ENCODE measurements at places on chromosomes 12 and 14.
A peak's percentile ranks its signal among the peaks of the same experiment; 100 is the strongest.

- no peak for DNase-seq
Measured at GRCh38 chr14:32329146-32329545, at the start of gene AKAP6. Gene AKAP6 (plus strand): TSS chr14:32329298. CDS start chr14:32433494, 104,196 bp downstream.

DNA sequence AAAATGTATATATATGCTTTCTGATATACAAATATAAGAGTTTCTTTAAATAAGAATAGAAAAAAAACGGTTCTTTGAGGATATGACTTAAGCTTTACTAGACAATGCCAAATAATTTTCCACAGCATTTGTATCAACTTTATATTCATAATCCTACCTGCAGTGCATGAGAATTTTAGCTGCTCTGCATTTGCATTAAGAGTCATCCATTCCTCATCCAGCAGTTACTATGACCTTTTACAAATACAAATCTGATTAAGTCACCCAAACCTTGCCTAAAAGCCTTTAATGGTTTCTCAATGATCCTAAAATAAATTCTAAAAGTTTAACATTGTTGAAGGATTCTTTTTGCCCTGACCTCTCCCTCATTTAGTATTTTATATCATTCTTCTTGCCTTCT, 116.5 kb downstream of the MGAT4C start:
- DNase-seq = no peak

GRCh38 chr14:72605096-72605920, 288.6 kb downstream of the DPF3 start:
- DNase-seq = no peak

DNA sequence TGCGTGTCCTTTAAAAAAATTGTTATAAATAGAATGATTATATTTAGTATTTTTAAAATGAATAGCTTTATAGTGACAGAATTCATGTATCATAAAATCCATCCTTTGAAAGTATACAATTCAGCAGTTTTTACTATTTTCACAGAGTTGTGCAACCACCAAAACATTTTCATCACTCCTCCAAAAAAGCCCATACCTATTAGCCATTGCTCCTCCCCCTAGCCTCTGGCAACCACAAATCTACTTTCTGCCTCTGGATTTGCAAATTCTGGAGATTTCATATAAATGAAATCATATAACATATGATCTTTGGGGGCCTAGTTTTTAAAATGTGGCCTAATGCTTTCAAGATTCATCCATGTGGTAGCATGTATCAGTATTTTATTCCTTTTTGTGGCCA, 117.9 kb upstream of the MED13L start:
- peak; percentile 44 for DNase-seq

GRCh38 chr12:67940780-67941243, 48.4 kb upstream of the IFNG-AS1 start:
- no peak for DNase-seq

DNA sequence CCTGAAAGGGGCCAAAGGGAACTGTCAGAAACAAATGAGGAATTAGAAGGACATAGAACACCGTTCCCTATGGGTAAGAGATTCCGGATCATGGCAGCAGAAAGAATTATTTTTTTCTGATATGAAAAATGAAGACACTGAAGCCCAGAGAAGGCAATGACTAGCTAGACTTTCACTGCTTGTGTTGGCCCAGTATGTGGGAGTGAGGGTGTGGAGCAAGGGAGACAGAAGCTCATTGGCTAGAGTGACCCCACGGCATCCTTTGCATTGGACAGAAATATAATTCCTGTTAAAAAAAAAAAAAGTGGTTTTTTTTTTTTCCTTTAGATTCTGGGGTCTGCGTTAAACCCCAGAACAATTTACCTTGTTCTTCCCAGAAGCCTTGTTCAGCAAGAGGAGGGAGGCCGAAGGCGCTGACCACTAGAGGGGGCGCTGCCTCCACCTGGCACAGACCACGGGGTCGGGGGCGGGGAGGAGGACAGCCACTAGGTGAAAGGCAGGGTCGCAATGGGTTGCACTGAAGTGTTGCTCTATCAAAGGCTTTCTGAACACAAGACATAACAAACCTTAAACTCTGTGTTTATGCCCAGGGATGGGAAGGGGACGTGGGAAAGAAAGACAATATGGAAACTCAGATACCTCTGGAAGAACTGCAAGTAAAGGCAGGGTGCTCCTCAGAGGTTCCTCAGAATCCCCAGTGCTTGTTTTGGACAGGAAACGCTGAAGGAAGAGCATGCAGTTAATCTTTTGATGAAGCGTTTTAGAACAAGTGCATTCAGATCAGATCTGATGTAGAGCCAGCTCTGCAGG, 156.8 kb downstream of the KCNA5 start:
- peak; percentile 54 for DNase-seq

DNA sequence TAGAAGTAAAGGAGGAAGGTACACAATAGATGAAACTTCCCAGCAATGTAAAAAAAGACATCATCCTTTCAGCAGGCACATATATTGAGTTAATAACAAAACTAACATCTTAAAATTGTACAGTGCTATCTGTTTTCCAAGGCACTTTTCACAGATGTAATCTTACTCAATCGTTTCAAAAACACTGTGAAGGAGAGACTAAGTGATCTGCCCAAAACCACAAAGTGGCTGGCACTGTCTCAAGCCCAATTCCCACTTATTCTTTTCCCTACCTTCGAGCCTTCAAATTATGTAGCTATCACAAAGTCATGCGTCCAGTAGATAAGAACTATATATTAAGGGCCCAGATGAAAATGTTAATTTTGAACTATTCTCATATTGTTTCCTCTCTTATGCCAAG, 193.6 kb upstream of the RASSF8 start:
- no peak for DNase-seq

- DNase-seq = no peak
Measured at GRCh38 chr12:95318071-95318545, 100.5 kb downstream of the VEZT start.

- no peak for DNase-seq
Measured at GRCh38 chr14:55347040-55347439, 64.6 kb downstream of the ATG14 start.

DNA sequence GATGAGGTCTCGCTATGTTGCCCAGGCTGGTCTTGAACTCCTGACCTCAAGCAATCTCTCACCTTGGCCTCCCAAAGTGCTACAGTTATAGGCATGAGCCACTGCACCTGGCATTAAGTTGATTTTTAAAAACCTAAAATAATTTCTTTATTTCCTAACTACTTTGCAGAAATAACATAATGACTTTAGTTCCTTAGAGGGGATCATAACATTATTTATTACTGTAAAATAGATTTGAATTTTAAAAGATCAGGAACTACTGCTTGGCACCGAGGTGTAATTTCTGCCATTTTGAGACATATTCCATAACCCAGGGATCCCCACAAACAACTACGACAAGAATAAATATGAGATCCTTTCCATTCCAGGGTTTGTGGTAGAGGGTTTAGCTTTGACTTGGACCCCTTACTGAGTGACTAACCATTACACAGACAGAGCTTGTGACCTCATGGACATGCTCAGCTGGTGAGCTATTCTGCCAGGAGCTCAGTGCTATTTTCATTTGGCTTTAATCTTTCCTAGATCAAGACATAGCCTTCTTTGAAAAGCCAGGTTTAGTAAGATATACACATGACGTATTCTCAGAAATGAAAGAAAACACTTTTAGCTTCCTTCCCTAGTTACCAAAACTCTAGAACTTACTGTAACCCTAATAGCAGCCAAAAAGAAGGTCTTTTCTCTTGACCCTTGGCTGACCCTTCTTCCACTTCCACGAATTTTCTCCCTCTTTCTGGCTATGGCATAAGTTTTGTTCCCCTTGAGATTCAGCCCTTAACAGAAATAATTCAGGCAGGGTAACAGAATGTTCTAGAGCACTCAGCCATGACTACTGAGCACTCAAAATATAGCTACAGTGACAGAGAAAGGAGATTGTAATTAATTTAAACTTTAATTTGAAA, 75.1 kb upstream of the NUDT4 start:
- DNase-seq = no peak

DNA sequence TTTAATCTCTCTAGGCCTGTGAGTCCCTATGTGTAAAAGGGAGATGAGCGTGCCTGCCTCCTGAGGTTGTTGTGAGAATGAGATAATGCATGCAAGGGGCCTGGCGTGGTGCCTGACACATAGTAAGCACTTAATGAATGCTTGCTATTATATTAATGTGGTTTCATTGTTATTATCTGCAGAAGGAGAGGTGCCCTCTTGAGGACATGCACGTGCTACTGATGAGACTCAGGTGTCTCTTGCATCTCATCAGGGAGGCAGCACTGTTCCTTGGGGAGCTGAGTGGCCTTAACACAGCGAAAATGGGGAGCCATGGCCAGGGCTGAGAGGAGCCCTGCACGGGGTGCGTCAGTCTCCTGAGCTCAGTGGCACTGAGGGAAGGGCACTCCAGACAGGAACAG, 29.9 kb upstream of the BCDIN3D start:
- DNase-seq = no peak

DNA sequence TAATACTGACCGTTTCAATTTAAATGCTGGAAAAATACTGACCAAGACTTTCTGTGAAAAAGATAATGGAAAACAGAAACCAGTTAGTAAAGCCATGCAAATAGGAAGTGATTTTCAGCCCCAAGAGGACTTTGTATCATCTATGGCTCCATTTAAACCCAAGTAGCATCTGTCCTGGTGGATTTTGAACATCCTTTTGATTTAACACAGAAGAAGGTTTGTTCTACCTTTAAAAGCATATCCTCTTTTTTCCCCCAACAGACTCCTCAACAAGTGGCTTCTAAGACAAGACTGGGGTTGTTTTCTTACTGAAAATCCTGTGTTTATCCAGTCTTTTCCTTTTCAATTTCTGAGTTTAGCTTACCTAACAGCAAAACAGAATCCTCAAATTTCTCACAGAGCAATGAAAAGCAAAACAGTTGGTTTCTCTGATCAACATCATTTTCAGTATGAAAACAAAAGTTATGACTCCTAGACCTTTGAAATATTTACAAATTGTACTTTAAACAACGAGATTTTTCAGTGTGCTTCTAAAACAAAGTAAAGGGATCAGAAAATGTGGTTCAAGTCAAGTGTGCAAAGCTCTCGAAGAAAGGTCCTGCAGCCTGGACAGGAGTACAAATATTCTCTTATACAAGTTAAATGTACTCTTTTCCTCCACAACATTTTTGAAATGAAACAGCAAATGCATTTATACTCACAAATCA, 2.9 kb downstream of the PHLDA1 start:
- DNase-seq = no peak

DNA sequence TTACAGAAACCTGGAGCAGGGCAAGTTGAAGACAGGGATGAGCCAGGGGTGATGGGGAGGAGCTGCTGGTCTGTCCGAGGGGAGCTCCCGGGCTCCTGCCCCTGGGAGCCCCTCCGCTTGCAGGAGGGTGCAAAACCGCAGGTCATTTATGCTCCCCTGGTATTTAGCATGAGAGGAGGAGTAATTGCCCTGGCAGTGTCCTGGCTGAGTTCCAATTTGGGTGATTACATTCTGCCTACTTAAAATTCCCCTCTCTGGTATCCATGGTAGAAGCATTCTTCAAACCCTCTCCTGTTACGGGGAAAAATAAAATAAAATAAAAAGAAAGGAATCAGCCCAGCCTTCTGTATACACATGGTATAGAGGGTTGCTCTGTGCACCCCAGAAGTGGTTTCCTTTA, 61.7 kb upstream of the VRK1 start:
- DNase-seq = no peak

DNA sequence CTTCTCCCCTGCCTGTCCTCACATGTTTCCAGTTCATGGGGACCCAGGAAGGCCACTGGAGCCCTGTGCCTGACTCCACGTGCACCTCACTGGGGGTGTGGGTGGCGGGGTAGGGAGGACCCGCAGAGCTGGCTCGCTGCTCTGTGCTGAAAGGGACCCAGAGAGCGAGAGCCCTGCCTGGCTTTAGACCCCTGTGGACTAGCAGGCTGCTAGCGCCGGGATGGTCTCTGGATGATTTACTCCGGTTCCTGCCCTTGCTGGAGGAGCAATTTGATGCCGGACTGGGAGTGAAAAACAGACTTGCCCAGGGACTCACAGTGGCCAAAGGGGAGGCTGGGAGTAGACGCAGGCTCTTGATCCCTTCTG, 49.0 kb downstream of the NTF3 start:
- no peak for DNase-seq

All from NB4 (cell line).